Placental pericyte (primary cell): ENCODE measurements at places on chromosomes 12 and 14. TPM values are rescaled to one million over a fixed set of nuclear protein-coding genes. Genes with fewer than 3 reads are reported as not detected.

Gene CABP1
- total RNA-seq = not detected in 2 replicates

Gene TAS2R50
- total RNA-seq = 3.9 and 4.6 TPM in 2 replicates

Gene SLC25A29
- 13.2 and 22.3 TPM in 2 replicates for total RNA-seq

Gene CARMIL3
- total RNA-seq = under 0.01 TPM in 1 of 2 replicates, not detected in the other

Gene SERPINA9
- 0.43 TPM in 1 of 2 replicates, not detected in the other for total RNA-seq

Gene ASB2
- total RNA-seq = 1.1 TPM in 1 of 2 replicates, not detected in the other

Gene TAS2R10
- total RNA-seq = 0.44 and 1.9 TPM in 2 replicates

Gene LIN7A
- total RNA-seq = 0.57 and 5.9 TPM in 2 replicates

Gene FRMD6
- 263 and 546 TPM in 2 replicates for total RNA-seq

Gene PRPF39
- 21.7 and 35.2 TPM in 2 replicates for total RNA-seq

Gene CACNA2D4
- 0.22 and 2.3 TPM in 2 replicates for total RNA-seq

Gene ASCL4
- total RNA-seq = not detected in 2 replicates

Gene SLC10A1
- total RNA-seq = not detected in 2 replicates

Gene KRT5
- 1.7 TPM in 1 of 2 replicates, not detected in the other for total RNA-seq

Gene PRICKLE1
- total RNA-seq = 1.8 and 2.3 TPM in 2 replicates

Gene MTRFR
- 7.9 and 12.5 TPM in 2 replicates for total RNA-seq

Gene PAPOLA
- total RNA-seq = 100 and 140 TPM in 2 replicates

Gene LDHB
- 375 and 574 TPM in 2 replicates for total RNA-seq

Gene SRGAP1
- total RNA-seq = 18.9 and 19.9 TPM in 2 replicates

Gene TMEM132C
- not detected in 2 replicates for total RNA-seq

Gene RIN3
- 11.8 and 12.3 TPM in 2 replicates for total RNA-seq

Gene CLEC1A
- not detected in 2 replicates for total RNA-seq

Gene KLRC2
- total RNA-seq = not detected in 2 replicates

Gene DNAAF2
- 8.3 and 11.2 TPM in 2 replicates for total RNA-seq
